Renal cortical epithelial cell (primary cell): ENCODE measurements at places on chromosomes 11 and 22. TPM values are rescaled to one million over a fixed set of nuclear protein-coding genes. Genes with fewer than 3 reads are reported as not detected.

NCF4 gene
- not detected in 2 replicates for total RNA-seq

PGA3 gene
- not detected in 2 replicates for total RNA-seq

TTLL12 gene
- 28.8 and 34.4 TPM in 2 replicates for total RNA-seq

YPEL4 gene
- 0.35 TPM in 1 of 2 replicates, not detected in the other for total RNA-seq

OR4C16 gene
- total RNA-seq: not detected in 2 replicates

BAIAP2L2 gene
- total RNA-seq: 0.85 and 1.9 TPM in 2 replicates

DUSP8 gene
- 1.9 and 9.0 TPM in 2 replicates for total RNA-seq

MYBPC3 gene
- not detected in 2 replicates for total RNA-seq

C1QTNF6 gene
- total RNA-seq: 2.1 and 7.1 TPM in 2 replicates

OR5A1 gene
- not detected in 2 replicates for total RNA-seq

CD3E gene
- not detected in 2 replicates for total RNA-seq

SLCO2B1 gene
- total RNA-seq: 4.2 and 60.3 TPM in 2 replicates

DEUP1 gene
- 0.65 TPM in 1 of 2 replicates, not detected in the other for total RNA-seq
